ENCODE measurements at places on chromosomes 1 and 21.
A peak's percentile ranks its signal among the peaks of the same experiment; 100 is the strongest.

DNA sequence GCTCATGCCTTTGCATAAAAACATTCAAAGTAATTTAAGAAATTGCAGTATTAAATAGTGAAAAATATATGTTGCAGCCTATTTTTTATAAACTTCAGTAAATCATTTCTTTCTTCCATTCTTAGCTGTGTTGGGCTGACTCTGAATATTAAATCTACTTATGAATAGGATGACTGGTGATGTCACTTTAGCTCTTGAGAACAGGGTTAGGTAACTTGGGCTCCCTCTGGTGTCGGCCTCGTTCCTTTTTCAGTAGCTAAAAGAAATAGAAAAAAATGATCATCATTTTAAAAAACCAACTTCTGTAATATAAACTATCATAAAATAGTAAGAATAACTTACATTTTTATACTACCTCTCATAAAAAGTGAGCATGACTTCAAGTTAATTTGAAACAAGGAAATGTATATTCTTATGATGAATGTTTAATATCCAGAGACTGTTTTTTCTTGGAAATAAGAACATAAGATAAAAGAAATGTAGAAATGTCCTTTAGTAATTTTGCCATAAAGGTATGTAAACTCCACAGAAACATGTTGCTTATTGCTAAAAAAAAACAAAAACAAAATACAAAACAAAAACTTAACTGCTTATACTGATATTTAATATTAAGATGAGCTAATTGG is 26.8 kb upstream of the NCAM2 start:
- peak; percentile 58 for DNase-seq

DNA sequence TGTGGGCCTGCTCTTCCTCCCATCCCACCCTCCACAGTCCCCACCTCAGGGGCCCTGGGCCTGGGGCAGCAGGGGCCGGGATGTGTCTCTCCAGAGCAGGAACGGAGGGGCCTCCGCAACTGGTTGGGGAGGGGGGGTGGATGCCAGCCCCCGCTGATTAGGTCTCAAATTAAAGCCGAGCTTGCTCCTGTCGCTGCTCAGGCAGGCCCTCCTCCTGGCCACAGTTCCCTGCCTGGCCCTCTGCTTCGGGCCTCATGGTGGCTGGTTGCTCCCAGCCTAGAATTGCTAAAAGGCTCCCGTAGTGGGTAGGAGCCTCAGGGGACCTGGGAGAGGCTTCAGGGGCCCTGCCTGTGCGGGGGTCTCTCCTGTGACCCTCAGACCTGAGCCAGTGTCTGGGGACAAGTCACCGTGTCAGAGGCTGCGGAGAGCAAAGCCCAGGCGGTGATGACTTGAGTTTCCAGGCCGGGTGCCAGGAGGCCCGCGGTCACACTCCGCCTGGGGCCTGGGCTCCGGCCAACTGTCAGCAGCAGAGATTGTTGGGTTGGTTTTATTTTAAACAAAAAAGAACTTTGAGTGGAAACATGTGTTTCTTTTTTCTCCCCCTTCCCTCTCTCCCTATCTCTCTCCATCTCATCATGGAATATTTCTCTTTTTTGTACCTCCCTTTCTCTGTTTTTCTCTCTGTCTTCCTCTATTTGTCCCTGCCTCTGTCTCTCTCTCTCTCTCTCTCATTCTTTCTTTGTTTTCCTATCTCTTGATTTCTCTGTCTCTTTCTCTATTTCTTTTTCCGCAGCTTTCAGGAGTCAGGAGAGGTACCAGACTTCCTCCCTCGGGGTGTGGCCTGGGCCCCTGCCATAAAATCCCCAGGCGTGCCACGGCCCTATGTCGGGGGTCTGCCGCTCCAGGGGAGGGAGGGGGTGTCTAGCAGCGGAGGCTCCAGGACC is 20.0 kb upstream of the EPHA2 start:
- no peak for DNase-seq

- DNase-seq = no peak
Observed at GRCh38 chr1:91584878-91585277, 84.2 kb downstream of the CDC7 start.

DNA sequence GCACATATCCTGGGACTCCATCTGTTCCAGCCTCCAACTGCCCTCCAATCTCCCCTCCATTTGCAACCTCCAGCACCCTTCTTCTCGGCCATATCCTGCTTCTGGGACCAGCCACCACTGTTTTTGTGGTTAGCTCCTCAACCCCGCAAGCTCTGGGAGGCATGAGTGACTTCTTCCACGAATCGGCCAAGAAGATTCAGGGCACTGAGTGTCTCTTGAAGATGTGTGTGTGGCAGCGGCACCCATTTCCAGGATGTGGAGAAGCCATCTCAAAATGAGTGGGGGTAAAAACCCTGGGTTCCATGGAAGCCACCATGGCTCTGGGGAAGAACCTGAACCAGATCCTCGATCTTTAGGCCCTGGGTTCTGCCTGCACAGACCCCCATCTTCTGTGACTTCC is 194.6 kb downstream of the SLC45A1 start:
- no peak for DNase-seq

- no peak for DNase-seq
Observed at GRCh38 chr1:78787544-78787943, 137.9 kb downstream of the IFI44 start.

- no peak for DNase-seq
Observed at GRCh38 chr1:221192055-221192454, 312.8 kb downstream of the HLX start.

DNA sequence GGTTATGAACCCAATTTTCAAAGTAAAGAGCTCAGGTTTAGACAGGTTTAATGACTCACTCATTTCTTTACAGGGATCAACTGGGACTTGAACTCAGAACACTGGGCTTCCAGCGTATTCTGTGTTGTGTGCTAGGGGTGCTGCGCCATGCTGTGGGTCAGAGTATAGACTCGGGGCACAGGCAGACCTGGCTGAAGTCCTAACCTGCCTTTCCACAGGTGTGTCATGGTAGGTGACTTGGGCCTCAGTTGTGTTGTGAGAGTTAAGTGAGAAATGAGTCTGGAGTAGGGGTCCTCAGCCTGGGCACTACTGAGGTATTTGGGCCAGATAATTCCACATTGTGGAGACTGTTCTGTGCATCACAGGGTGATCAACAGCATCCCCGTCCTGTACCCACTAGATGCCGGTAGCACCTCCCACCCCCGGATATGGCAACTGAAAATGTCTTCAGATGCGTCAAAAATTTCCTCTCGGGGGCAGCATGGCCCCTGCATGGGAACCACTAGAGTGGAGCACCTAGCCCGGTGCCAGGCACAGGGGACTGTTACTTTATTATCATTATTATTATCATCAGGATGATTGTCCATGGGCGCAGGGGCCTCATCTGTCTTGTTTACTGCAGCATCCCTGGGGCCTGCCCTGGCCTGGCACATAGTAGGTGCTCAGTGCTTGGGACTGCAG is 575.5 kb downstream of the PTPRU start:
- DNase-seq = no peak

DNA sequence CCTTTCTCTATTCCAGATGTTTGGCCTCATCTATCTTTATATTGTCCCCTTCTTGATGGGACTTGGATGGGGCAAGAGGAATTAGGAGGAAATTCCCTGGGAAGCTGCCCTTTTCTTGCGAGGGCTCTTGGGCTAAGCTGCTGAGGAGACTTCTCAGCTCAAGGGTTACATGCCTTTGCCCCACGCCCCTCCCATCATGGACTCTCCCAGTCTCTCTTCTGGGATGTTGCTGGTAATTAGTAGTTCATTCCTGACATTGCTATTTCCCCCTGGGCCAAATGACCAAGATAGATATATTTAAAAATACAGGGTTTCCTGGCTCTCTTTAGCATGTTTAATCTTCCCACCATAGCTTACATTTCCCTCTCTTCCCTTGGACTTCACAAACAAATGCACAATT is 90.6 kb upstream of the RALGPS2 start:
- no peak for DNase-seq

DNA sequence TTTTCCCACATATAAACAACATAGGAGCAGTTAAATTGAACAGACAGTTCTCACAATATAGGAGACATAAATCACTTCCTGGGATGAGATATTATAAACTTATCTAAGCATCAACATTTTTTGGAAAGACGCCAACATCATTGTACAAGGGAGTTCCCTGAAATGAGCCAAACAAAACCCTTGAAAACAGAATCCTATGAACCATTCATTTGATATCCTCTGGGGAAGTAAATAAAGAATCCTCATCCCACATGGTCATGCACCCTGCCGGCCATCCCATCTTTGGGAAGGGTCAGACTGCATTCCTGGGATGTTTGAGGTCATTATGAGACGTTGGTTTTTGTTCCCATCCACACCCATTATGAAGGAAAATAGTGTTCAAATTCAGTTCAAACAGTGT is 111.8 kb upstream of the USP25 start:
- no peak for DNase-seq

GRCh38 chr1:110875216-110875731 is 2.3 kb downstream of the CD53 start:
- no peak for DNase-seq

- no peak for DNase-seq
Observed at GRCh38 chr1:54606096-54606989, 17.0 kb downstream of the FAM151A start.

DNA sequence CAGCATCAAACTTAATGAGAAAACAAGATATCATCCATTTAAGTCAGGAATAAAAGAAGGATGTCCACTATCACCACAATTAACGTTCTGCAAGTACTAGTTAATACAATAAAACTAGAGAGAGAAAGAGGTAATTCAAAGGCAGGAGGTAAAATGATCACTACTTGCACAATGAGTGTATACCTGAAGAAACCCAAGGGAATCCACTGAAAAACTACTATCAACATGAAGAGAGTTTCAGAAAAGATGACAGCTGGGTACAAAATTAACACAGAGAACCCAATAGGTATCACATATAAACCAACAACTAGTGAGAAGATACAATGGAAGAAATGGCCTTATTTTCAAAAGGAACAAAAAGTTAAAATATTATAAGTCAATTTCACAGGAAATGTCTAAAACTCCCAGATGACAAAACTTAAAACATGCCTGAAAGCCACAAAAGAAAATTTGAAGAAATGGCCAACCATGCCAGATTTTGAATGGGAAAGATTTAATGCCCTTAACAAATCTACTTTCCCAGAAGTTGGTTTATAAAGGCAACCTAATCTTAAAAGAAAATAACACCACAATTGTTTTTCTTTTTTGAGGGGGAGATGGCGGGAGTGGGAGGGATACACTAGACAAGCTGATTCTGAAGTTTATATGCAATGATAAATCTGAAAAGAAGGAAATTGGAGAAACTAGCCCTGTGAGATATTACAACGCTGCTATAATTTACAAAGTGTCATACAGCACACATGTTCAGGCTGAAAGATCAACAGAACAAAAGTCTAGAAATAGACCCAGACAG is 17.8 kb downstream of the VPS26C start:
- DNase-seq = no peak

GRCh38 chr1:4000811-4001251 is 100.8 kb upstream of the C1orf174 start:
- DNase-seq = no peak

DNA sequence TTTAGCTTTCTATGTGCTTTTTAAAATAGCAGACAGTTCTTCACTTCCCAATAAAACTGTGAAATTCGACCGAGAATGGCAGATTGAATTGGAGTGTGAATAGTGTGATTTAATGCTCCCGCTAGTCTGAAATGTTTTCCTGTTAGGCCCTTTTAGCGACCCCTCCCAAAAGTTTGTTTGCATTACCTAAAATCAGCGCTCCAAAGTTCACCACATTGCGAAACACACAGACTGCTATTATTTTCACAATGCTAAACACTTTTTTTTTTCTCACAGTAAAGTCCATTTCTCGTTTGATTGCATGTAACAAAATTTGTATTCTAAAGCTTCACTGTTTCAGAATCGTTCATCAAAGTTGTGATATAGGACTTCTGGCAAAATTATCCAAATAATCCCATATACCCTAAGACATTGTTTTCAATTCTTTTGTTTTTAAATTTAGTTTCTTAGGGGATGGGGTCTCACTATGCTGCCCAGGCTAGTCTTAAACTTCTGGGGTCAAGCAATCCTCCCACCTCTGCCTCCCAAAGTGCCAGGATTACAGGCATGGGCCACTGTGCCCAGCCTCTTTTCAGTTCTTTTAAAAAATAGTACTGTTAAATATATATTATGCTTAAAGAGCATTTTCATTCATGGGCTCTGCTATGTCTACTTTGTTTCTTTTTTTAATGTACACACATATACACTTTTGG is 76.5 kb upstream of the USH2A start:
- DNase-seq = no peak

DNA sequence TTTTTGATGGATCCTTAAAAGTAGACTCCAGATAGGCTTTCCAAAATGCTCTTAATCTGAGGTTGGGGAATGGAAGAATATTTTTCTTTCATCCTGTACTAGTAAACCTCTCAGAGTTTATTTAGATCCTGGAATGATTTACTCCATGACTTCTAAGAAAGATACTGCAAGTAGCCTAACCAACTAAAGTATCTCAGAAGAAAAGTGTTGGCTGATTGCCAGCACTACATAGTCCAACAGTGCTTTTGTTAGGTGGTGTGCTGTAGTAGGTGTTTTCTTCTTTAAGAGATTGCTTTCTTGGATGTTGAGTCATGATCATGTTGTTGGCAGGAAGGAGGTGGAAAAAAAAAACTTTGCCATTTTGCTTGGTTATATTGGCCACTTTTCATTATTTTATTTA is 119.8 kb downstream of the OSBPL9 start:
- no peak for DNase-seq

GRCh38 chr1:42206164-42206563 is 41.6 kb upstream of the GUCA2A start:
- DNase-seq = no peak

GRCh38 chr1:201917362-201918033 is 28.8 kb downstream of the SHISA4 start:
- DNase-seq = no peak

DNA sequence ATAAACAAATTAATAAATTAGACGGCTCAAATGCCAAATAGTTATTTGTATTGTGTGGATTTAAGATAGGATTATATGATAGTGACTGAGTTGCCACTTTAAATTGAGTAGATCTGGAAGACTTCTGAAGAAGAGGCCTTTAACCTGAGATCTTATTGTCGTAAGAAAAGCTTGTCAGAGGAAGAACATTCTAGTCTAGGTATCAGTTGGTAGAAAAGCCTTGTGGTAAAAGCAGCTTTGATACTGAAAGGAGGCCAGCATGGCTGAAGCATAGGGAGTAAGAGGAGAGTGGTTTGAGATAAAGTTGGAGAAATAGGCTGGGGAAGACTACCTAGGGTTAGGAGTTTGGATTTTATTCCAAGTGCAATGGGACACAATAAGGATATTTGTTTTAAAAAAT is 29.1 kb downstream of the SLC30A7 start:
- no peak for DNase-seq

DNA sequence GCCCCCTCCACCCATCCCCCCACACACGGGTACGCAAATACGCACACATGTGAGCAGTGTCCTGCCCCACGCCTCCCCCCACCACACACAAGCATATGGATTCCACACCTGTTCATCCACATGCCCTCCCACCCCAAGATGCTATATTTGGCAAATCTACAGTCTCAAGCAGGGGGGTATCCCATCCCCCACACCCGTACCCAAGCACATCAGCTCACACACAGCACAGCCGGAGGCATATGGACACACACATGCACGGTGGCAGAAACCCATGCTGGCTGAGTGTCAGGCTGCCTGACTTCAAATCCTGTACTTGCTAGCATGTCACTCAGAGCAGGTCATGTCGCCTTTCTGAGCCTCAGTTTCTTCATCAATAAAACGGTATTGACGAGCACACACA is 10.6 kb downstream of the COL16A1 start:
- DNase-seq = peak; percentile 91

GRCh38 chr1:7089497-7089896 is 304.2 kb downstream of the CAMTA1 start:
- DNase-seq = no peak

GRCh38 chr1:24427545-24427862 is 11.9 kb downstream of the NIPAL3 start:
- no peak for DNase-seq

- no peak for DNase-seq
Observed at GRCh38 chr21:30014886-30015285, 75.1 kb upstream of the GRIK1 start.

Data from NCI-H2171 treated with DMSO at 0.1 percent for 48 hours (cell line).